ENCODE measurements at places on chromosomes 16 and 17.

DNA sequence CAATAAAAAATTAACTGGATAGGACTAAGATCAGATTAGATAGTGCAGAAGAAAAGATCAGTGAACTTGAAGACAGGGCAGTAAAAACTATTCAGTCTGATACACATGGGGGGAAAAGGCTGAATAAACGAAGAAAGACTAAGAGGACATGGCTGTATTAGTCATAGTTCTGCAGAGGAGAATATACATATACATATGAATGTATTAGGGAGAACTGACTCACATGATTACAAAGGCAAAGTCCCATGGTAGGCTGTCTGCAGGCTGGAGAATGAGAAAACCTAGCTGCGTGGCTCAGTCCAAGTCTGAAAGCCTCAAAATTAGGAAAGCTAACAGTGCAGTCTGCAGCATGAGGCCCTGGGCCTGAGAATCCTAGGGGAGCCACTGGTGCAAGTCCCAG is 98.2 kb upstream of the GNAO1 start:
- DNase-seq: no peak

- DNase-seq: no peak
Measured at GRCh38 chr17:29238133-29238850, 8.4 kb upstream of the CRYBA1 start.

- no peak for DNase-seq
Measured at GRCh38 chr17:45146890-45147580, 1.2 kb upstream of the HEXIM1 start.

DNA sequence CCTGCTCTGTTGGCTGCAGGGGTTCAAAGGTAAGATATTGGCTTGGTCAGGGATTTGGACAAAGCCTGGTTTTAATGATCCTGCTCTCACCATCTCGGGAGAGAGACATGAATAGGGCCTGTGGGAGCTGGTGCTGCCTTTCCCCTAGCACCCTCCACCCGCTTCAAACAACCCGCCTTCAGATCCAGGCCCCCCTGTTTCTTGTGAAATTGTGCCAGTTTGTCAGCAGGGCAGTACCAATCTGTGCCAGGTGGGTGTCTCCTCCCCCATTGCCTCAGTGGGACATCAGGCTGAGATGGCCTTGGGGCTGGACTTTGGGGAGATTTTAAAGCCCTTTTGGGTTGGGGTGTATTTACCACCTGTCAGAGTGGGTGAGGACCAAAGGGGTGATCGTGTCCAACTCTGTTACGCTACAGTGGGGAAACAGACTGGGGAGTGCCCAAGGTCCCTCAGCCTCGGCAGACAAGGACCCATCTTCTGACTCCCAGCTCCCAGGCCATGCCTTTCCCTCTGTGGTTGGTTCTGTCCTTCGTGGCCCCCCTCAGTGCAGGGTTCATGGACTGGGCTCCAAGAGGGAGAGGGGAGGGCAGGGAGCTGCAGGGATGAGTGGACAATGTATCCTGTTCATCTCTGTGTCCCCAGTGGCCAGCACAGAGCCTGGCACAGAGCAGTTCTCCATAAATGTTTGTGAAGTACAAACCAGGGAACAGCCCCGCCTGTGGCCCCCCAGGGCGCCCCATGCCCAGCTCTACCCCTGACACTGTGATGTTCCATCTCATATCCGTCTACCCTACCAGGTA is 3.3 kb downstream of the ARHGAP23 start:
- DNase-seq: no peak

GRCh38 chr16:85680352-85680944 is 8.3 kb downstream of the GINS2 start:
- DNase-seq: no peak

DNA sequence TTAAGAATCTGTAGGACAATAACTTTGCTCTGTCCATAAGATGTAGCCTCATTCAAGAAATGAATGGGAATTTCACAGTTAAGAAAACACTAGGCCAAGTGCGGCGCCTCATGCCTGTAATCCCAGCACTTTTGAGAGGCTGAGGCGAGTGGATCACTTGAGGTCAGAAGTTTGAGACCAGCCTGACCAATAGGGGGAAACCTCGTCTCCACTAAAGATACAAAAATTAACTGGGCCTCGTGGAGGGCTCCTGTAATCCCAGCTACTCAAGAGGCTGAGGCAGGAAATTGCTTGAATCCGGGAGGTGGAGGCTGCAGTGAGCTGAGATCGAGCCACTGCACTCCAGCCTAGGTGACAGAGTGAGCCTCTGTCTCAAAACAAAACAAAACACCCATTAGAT is 19.9 kb upstream of the RSL1D1 start:
- DNase-seq: peak; percentile 20

DNA sequence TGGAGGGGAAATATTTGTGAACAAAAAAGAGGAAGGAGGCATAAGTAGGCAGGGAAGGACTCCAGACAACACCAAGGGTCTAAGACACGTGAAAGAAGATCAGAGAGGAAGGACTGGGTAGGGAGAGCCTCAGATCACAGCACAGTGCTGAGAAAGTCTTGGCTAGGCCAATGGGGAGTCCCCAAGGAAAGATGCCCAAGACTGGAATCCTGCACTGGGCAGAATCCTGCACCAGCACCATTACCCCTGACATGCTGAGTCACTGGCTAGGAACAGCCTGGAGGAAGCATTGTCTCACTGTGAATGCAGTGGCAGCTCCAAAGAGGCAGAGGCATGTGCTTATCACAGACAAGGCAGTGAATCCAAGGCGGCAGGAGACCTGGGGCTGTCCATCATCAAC is 19.2 kb downstream of the CLEC19A start:
- no peak for DNase-seq

DNA sequence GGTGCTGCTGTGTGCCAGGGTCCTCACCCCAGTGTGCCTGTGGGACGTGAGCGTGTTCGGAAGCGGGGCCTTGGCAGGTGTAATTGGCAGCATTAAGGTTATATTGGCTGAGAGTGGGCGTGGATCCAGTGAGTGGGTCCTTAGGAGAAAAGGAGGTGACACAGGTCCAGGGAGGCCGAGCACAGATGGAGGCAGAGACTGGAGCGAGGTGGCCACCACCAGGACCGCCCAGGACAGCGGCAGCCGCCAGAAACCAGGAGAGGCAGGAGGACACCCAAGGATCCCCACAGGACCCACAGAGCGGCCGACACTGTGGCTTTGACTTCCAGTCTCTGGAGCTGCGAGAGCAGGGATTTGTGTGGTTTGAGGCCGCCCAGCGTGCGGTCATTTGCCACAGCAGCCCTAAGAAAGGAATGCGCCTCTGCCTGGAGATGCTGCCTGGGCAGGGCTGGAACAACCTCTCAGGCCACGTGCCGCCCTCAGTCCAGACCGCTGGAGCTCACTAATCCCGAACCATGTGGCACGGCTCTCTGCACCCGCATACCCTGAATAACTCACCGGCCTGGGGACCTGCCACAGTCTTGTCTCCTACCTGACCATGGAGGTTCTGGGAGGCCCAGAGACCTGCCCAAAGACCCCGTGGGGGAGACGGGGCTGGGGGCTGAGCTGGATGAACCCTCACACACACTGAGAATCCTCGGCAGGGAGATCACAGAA is 45.4 kb downstream of the SOX8 start:
- DNase-seq: no peak

- DNase-seq: no peak
Measured at GRCh38 chr17:72518753-72519597, 398.2 kb downstream of the SOX9 start.

GRCh38 chr16:11677451-11677951 is 9.2 kb downstream of the SNN start:
- no peak for DNase-seq

GRCh38 chr17:75845058-75845711 is 981 bp upstream of the UNC13D start:
- peak; percentile 90 for DNase-seq

DNA sequence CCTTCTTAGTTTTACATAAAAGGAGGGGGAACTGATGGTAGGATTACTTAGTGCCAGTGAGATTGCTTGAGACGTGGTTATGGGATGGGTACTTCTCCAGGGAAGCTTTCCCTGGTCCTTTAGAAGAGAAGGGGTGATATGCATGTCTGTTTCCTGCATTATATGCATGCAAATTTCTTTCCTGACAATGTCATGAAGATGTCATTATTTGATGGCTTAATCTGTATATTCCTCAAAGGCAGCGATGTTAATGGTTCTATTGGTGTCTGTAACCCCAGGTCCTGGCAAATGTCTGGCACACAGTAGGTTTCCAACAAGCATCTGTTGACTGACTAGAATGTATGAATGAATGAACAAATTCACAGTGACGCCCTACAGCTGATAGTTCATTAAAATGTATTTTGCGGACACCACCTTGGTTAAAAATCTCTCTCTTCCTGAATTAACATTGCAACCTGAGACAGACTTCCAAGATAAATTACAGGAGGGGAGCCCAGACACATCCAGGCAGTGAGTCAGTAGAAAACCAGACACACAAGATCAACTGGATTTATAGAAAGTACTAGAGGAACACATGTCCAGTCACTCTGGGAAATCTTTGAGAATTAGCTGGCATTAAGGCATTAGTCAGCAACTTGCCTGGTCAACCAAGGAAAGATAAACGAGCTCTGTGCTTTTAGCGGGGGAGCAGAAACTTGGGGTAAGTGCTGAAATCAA is 293.4 kb downstream of the XYLT1 start:
- DNase-seq: no peak

DNA sequence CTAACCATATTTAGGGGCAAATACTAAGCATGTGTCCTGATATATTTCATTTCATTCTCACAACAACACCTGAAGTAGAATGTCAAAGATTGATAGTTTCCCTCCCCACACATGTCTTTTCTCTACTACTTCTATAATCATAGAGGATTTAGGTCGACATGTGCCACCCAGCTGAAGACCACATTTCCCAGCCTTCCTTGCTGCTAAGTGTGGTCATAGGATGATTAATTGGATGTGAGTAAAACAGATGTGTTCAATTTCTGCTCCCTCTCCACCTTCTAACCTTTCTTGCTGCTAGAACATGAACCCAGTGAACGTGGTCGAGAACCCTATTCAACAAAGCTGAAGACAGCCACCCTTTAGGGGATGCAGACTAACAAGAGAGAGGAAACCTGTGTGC is 18.8 kb upstream of the HLF start:
- DNase-seq: no peak

GRCh38 chr16:4410335-4411075 is 5.9 kb downstream of the CORO7 start:
- DNase-seq: no peak

DNA sequence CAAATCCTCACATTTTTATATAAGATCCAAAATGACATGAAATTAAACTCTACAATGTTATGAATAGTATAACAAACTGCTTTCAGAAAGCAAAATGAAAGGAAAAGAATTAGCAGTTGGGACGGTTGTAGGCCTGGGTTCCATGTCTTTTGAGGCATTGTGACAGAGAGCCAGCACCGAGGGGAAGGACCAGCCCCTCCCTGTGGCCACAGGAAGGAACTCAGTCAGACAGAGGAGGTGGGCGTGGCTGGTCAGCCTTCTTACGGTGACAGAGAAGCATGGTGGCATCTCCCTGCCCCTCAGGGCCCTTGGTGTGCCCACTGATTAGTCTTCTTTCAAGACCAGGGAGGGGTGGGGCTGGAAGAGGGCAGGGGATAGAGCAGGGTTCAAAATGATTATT is 5.7 kb downstream of the ZNF319 start:
- DNase-seq: peak; percentile 69

DNA sequence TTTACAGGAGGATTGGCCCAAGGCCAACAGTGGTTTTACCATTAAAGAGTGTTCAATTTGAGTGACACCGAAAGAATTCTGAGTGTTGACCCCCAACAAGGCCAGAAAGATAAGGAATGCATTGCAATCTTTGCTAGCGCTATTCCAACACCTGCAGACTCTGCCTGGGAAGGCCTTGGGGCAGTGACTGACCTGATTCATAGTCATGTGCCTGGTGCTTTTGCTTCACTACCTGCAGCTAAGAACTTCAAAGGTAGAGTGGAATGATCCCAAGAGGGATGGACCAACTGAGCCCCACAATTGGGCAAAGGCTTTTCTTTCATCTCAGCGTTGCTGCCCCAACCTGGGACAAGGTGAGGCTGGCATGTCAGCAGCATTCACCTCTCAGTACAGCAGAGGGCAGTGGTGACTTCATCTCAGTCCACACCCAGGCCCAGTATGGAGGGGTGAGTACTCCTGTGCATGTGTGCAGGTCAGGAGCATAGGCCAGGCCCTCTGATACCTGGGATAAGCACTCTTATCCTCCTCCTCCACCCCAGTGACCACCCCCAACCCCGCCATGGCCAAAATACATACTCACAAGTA is 149.6 kb upstream of the GNAO1 start:
- peak; percentile 58 for DNase-seq

GRCh38 chr17:73338050-73338521 is 26.3 kb upstream of the CDC42EP4 start:
- no peak for DNase-seq

DNA sequence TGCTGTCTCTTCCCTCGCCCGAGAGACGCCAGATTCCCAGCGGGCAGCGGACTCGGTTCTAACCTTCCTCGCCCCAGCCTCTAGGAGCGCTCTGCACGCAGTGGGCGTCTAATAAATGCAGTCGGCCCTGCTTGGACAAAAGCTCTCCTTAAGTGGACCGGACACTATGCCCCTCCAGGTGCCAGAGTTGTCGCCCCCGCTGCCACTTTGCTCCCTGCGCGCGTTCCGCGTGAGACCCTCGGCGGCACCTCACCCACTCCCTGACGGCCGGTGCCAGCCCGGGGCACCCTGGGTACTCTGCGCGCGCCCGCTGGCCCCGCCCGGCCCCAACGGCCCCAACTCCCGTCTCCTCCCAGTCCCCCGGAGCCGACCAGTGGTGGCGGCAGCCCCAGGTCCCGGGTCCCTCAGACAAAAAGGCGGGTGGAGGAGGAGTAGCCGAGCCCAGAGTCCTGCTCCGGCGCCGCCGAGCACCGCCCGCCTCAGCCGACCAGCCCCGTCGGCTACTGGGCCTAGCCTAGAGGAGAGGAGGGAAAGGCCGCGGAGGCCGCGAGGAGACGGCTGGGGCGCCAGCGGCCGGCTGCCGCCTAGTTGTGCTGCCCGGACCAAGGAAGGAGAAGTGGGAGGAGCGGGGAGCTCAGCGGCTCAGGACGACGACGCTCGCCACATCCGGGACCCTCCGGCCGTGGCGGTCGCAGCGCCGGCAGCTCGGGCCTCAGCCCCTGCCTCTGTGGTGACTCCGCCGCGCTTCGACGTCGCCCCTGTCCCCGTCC is 123.0 kb downstream of the GOSR1 start:
- peak; percentile 81 for DNase-seq

- DNase-seq: no peak
Measured at GRCh38 chr16:287298-287811, 4.4 kb downstream of the PDIA2 start.

DNA sequence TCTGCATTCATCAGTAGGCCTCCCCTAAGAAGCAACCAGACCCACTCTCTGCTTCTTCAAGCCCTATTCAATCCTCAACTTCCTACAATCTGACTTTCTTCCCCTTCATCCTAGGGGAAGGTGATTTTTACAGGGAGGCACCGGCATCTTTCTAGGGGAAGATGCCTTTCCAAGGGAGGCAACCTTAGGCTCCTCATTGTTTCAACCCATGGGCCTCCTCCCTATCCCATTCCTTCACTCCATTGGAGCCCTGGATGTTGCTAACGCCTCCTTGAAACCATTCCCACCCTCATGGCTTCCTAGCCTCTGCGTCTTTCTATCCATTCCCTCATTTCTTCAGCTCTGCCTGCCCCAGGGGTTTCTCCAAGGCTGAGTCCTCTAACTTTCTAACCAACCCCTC is 2.7 kb upstream of the CUEDC1 start:
- DNase-seq: no peak

- DNase-seq: peak; percentile 42
Measured at GRCh38 chr17:39863918-39864746, at the start of gene IKZF3. IKZF3 (minus strand) TSS chr17:39864312; CDS start chr17:39864126, 186 bp downstream.

All from common myeloid progenitor, CD34-positive (primary cell).